NCI-H1092 (cell line): ENCODE measurements at places on chromosomes 4 and X.
A peak's percentile ranks its signal among the peaks of the same experiment; 100 is the strongest.

DNA sequence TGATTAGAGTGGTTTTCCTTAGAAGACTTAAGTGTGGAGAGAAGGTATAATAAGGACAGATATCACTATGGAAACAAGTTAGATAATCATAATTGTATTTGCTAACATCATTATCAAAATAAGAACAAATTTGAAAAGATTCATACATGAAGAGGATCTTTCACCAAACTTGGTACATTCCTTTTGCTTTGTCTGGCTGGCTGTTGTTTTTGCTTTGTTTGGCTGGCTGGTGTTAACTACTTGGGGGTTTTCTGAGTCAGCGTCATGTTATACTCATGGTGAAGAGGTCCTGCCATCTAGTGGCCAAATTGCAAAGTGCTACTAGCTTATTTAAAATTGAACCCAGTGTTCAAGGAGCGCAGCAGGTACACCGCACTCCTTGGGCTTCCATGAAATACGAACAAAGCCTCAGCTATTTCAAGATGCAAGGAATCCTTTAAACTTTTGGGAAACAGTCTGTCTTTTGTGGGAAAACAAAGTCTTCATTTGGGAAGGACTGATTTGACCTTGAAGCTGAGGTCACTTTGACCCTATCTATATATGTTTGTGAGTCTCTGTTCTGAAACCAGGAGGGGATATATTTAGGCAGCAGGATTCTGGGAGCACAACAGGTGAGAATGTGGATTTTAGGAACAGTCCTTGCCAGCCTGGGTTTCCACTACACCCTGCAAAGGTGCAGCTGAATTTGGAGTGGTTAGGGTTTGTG, 129.7 kb downstream of the PLS3 start:
- DNase-seq, result peak; percentile 21

GRCh38 chr4:1300466-1301455, 11.1 kb downstream of the MAEA start:
- DNase-seq, result no peak

DNA sequence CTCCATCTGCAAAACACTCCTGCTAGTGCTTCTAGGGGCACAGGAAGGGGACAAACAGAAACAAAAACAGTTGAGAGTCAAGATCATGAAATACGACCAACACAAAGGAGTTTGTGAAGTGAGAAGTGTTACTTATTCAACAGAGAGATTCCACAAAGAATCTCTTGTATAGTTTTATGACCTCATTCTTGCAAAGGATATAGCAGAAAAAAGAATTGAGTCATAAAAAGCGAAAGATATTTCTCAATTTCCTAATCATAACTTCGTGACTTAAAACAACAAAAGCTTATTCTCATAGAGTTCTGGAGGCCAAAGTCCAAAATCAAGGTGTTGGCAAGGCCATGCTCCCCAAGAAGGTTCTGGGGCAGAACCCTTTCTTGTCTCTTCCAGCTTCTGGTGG, 40.7 kb downstream of the TIGD4 start:
- DNase-seq, result no peak

DNA sequence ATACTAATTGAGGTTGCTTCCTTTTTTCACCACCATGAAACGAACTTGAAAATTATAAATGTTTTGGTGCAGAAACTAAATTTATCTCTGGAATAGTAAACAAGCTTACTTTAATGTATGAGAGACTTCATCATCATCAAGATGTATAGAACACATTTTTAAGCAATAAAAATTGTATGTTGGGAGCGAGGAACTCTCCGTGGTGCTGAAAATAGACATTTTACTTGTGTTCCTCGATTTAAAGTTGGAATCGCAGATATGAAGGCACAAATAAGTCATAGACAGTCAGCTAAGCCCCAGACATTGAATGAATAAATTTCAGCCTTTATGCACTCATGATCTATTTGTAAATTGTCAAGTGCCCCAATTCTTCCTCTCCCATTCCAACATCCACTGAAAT, 310.7 kb downstream of the STK32B start:
- DNase-seq, result no peak

GRCh38 chr4:39571054-39571453, 43.8 kb upstream of the UGDH start:
- no peak for DNase-seq

DNA sequence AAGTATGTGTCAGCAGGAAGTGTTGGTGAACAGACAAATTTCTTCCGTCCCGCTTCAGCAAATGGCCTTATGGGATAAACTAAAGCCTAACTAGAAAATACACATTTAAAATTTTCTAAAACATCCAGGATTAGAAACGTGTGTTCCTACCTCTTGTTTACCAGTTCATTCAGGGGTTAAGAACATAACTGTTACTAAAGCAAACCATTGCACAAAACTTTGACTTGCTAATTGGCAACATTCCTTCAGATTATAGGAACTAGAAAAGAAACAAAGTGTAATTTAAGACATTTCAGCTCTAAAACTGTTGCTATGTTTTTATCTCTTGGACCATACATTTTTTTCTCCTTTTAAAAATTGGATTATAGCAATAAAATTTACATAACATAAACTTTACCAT, 39.5 kb upstream of the CXCL13 start:
- no peak for DNase-seq

DNA sequence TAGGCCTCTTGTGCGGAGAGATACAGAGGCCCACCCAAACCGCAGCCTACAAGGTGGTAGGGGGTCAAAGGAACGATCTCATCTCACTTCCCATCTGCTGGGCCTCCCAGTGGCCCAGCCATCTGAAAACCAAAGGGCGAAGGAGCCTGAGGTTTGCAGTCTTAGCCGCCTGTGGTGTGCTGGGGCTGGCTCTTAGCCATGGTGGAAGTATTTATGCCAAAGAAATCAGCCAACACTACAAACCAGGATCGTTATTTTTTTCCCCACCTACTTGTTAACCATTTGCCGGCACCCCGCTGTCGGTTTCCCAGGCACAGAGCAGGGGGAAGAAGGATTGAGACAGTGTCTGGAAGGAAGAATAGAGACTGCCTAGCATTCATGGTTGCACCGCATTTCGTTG, 30.9 kb upstream of the CDKL5 start:
- no peak for DNase-seq

DNA sequence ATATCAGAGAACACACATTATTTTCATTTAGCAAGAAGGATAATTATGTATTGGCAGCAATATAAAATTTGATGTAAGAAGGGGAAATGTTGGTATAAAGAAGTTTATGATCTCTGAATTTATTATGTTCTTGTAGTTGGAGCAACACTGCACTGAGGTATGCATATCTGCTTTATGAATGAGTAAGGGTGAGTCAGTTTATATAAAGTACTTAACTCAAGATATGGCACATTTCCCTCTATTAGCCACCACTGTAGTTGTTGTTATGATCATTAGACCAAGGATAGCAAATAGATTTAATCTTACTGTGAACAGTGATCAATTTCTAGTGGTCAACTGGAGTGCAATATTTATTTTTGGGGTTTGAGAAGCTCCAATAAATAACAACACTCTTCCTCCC, 66.6 kb downstream of the SNX25 start:
- no peak for DNase-seq

- DNase-seq, result no peak
Measured at GRCh38 chr4:2867758-2868491, 24.3 kb downstream of the ADD1 start.

GRCh38 chrX:101237041-101237440, 17.5 kb downstream of the DRP2 start:
- DNase-seq, result no peak

DNA sequence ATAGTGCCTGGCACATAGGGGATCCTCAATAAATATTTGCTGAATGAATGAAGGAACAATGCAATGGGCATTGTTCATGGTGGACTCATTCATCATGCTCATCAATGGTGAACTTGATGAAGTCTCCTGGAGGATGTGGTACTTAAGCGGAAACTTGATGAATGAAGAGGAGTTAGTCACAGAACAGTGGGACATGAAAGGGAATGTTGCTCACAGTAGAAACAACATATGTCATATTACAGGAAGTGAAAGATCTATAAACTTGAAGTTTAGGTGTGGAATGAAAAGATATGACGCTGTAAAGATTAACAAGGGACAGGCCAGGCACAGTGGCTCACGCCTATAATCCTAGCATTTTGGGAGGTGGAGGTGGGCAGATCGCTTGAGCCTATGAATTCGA, 224.1 kb downstream of the PPP3CA start:
- DNase-seq, result no peak

DNA sequence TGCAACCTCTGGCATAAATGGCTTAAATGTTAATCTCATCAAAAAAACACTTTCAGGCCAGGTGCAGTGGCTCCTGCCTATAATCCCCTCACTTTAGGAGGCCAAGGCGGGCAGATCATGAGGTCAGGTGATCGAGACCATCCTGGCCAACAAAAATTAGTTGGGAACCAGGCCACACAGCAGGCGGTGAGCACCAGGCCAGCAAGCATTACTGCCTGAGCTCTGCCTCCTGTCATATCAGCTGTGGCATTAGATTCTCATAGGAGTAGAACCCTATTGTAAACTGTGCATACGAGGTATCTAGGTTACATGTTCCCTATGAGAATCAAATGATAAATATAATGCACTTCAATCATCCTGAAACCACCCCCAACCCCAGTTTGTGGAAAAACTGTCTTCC, 125.8 kb downstream of the LRBA start:
- no peak for DNase-seq

DNA sequence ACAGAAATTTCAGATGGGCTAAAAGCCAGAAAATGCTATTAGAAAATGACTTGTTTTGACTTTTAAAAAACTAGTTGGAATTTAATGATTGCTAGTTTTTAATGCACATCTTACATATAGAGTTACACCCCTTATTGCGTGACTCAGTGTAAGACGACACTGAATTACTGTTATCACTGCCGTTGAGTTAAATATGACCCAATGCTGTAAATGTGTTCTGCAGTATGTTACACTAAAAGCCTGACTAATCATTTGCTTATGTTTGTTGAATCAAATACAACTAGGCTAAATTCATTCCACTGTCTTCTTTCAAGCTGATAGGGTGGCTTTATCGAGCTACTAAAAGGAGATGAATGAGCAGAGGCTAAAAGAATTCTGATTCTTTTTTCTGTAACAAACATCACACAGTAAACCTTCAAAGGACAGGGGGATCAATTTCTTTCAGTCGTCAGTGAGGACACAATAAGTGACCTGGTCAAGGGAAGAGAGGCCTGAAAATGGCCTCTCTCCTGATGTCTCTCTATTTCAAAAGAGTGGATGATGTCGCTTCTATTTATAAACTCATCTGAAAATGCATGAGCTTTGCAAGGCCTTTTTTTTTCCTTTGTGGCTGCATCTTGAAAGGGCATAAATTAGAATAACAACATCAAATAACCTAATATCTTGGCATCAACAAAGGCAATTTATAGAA, 142.2 kb upstream of the KCNIP4 start:
- DNase-seq, result no peak

DNA sequence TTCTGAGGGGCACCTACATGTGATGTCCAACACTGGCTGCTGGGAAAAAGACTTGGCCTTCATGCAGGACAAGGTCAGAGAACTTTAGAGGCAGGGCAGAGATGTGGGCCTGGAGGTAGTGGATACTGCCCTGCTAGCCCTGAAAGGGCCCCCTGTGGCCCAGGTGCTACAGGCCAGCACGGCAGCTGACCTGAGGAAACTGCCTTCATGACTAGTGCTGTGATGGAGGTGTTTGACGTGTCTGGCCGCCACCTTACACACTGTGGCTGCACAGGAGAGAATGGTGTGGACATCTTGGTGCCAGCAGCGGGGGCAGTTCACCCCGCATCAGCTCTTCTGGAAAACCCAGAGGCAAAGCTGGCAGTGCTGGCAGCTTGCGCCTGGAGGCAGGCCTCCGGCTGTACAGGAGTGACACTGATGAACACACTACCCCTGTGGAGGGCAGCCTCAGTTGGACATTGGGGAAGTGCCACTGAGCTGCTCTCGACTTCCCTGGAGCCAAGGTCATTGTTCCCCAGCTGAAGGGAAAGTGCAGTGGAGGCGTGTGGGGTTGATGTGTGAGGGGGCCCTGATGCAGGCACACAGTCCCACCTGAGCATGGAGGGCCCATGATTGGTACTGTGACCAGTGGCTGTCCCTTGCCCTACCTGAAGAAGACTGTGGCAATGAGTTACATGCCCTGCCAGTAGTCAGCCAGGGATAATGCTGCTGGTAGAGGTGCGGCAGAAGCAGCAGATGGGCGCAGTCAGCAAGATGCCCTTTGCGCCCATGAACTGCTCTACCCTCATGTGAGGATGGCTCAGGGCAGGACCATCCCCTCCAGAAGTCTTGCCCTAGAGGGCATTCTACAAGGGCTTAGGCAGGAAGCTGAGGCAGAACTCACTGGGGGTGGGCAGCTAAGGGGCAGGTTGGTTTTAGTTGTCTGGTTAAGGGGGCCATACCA, 36.9 kb downstream of the COQ2 start:
- DNase-seq, result no peak

DNA sequence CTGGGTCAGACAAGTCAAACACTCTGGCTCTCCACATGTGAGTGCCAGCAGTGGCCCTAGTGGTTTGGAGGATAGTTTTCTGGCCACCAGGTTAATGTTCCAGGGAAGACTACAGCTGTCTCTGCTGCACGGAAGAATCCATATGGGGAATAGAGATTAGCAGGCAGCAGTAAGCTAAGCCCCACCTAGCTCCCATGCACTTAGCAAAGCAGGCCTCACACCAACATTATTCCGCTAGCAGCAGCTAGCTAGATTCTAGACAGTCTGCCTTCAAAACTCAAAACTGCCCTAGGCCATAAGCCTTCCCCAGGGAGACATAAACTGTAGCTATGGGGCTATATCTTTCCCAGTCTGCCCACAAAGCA, 203.4 kb downstream of the CHIC1 start:
- no peak for DNase-seq

DNA sequence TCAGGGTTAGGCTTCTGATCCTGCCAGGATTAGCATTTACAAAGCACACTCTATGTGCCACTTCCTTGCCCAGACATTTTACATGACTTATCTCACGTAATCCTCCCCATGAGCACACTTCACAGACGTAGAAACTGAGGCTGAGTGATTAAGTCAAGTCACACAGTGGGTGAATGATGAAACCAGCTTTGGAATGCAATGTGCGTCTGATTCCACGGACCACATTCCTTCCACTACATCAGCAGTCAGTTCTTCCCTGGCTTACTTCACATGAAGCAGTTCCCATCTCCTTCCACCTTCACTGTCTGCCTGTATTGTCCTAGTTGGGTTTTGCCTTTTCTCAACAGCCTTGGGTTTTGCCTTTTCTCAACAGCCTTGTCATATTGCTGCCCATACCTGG, 134.3 kb upstream of the PPARGC1A start:
- DNase-seq, result no peak

- no peak for DNase-seq
Measured at GRCh38 chr4:137181293-137181899, 350.9 kb downstream of the PCDH18 start.

DNA sequence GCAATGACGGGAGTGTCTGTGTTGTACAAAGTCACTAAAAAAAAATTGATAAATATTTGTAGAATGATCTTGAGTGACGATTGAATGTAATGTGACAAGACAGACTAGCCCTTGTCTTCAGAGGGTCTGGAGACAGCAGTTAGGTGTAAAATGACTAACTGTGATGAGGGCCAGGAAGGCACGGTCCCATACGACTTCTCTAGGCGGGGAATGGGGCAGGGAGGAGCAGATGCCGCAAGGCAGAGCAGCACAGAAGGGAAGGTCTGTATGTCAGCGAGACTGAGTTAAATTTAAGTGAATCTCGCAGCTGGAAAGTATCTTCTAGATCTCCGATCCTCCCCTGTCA, 405 bp downstream of the CENPE start:
- DNase-seq, result no peak
